ENCODE measurements at places on chromosomes 16 and 17.

- no peak for DNase-seq
Observed at GRCh38 chr17:62822080-62822904, 14.2 kb upstream of the MARCHF10 start.

DNA sequence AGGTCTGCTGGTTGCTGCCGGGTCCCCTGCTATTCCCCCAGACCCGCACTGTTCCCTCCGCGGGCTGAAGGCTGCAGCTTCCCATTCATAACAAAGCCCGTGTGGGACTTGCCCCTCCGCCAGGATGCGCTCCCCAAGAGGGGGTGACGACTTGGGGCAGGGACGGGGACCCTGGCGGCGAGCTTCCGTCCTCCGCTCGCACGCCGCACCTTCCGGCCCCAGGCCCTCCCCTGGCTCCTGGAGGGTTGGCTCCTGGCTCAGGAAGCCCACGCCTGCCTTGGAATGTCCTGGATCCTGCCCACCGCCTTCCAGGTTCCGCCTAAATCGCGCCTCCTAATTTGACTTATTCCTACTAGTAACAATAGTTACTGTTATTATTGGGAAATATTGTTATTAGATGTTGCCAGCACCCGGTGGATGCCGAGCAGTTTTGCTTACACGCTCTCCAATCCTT is 1.1 kb upstream of the TFAP4 start:
- peak; percentile 11 for DNase-seq

GRCh38 chr16:28110074-28110473 is 46.6 kb upstream of the GSG1L start:
- DNase-seq = no peak

- DNase-seq = no peak
Observed at GRCh38 chr17:31394544-31394943, 3.1 kb downstream of the RAB11FIP4 start.

GRCh38 chr16:8583732-8584131 is 6.6 kb downstream of the TMEM114 start:
- no peak for DNase-seq
